Anterior cingulate cortex (tissue), 58 donors: ENCODE measurements at places on chromosomes 2 and 18.

- DNase-seq, result no peak
Measured at GRCh38 chr2:110718990-110719389, 13.4 kb upstream of the ACOXL start.

DNA sequence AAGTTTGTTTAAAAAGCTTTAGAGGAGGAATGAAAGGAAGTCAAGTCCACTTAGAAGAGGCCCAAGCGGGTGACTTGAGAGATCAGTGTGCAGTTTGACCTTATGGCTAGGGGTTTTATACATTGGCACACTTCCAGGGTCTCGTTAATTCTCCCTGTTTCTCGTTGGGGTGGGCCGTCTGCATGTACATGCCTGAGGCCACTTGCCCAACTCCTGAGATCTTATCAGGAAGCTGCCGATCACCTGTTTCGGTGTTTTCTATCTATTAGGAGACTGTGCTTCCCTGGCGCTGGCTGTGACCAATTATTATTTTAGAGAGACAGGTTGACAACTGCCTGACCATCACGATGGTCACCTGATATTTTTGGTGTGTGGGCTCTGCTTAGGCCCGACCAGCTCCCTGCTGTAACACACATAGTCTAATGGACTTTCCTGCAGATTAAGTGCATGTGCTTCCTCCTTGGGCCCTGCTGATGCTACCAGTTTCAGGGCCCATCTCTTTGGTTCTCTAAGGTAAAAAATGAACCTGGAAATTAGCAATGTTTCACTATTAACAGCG, 31.0 kb upstream of the MSH6 start:
- DNase-seq, result no peak

- DNase-seq, result no peak
Measured at GRCh38 chr2:99940963-99941362, 201.4 kb downstream of the AFF3 start.

GRCh38 chr2:235669983-235670962, 176.4 kb downstream of the AGAP1 start:
- DNase-seq, result no peak

DNA sequence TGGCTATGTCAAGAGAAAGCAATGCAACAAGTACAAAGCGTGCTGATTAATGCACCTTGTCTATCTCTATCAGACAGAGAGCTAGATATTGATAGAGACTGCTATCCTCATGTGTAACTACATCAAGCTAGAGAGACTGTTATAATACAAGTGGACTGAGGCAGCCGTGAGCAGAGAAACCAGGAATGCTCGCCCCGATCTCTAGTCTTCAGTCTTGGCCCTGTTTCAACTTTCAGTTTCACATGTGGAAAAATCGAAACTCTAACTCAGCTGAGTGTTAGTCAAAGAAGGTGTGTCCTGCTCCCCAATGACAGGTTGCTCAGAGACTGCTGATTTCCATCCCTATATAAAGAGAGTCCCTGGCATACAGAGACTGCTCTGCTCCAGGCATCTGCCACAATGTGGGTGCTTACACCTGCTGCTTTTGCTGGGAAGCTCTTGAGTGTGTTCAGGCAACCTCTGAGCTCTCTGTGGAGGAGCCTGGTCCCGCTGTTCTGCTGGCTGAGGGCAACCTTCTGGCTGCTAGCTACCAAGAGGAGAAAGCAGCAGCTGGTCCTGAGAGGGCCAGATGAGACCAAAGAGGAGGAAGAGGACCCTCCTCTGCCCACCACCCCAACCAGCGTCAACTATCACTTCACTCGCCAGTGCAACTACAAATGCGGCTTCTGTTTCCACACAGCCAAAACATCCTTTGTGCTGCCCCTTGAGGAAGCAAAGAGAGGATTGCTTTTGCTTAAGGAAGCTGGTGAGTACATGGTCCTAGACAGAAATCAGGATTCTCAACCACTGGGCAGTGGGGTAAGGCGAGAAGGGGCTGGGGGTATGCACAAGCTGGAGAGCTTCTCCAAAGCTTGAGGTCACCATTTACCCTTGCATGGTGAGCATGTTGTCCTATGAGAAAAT, at the start of gene RSAD2:
Gene RSAD2 (plus strand): TSS at position 376 of the 903 bp plus-strand sequence. CDS start 24 bp downstream, at position 400.
- no peak for DNase-seq

- DNase-seq, result peak; percentile 61
Measured at GRCh38 chr2:131030478-131030971, 62.7 kb downstream of the FAM168B start.

DNA sequence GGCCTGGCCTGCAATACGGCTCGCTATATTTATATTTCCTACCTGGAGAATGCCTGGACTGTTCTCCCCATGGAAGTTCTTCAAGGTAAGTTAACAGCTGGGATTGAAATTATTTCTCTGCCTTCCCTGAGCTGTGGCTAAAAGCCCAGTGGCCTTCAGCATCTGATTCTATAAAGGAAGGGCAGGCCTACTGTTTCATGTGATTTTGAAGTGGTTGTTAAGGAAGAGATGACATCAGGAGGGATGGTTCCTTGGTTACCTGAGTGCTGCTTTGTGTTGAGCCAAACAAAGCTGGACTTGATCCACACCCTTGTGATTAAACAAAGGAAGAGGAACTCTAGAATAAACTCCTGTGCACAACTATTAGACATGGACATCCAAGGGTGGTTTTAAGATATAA, 61.6 kb downstream of the MFSD6 start:
- no peak for DNase-seq

GRCh38 chr2:55949211-55949610, 25.6 kb upstream of the EFEMP1 start:
- no peak for DNase-seq

DNA sequence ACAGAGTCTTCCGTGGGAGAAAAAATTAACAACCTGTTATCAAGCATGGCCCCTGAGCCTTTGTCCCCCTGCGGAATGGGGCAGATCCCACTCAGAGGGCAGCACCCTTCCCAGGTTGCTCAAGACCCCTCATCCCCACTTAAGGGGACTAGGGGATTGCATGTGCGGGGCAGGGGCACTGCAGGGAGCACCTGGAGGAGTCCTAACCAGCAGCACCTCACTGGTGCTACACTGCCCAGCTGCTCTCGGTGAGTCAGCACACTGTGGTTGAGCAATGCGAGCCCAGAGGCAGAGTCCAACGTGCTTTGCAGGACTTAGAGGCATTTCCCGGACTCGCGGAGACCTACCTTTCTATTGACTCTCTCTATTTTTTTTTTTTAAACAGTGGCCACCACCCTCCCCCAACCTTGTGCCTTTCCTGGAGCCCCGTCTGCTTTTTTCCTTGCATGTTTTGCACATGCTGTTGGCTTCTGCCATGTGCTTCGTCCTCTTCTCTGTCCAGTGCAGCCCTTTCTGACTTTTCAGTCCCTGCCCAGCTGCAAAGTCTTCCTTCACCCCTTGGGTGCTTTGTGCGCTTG, 74.0 kb downstream of the IL1R2 start:
- DNase-seq, result no peak

- DNase-seq, result no peak
Measured at GRCh38 chr18:43863180-43863579, 585.9 kb upstream of the SYT4 start.

GRCh38 chr18:8389391-8390340, 219.6 kb upstream of the RAB12 start:
- DNase-seq, result peak; percentile 55

GRCh38 chr2:714005-714741, 37.0 kb upstream of the TMEM18 start:
- peak; percentile 22 for DNase-seq

DNA sequence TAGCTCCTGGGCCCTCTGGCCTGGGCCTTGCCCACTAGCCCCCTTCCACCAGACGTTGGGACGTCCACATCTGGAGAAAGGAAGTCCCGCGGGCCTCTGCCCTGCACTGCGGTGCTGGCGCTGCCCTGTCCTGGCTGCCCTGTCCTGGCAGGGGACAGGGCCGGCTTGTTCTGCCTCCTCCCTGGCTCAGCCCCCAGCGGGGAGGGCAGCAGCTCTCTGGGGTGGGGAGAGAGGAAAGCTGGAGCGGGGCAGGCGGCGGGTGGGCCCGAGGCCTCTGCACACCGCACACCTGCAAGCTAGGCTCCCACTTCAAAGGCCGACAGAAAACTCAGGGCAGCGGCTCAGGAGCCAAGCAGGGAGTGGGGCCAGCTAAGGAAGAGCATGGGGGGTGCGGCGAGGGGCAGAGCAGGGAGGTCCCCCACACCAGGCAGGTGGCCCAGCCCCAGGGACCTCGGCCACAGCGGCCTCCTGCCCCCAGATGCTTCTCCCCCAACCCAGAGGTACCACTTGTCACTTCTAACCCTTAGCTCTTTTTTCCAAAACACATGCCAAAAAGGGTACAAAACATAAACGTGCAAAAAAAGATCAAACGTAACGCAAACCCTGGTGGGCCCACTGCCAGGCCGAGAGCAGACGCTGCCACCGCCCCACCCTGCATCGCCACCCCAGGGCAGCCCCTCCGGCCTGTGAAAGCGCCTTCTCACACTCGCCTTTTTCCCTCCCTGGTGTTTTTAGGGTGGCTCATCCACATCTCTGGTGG, 13.5 kb downstream of the SNED1 start:
- no peak for DNase-seq

GRCh38 chr2:7724336-7724735, 807.1 kb downstream of the RNF144A start:
- DNase-seq, result no peak

DNA sequence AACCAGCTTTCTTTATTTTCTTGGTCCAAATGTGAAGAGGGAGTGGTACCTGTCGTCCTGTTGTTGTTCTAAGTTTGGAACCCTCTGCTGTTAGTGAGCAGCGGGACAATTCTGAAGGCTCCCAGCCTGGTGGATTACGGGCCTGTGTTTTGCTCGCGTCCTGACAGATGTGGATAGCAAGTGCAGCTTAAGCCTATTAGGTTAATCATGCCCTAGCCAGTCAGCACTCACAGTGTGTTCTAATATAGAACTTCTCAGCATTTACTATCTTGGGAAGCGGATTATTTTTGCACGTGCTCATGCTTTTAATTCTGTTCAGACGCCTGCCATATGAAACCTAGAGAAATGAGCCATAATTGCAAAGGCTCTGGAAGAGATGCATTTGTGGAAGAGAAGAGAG, at the start of gene PCARE:
Gene PCARE (minus strand): TSS at position 113 of the 400 bp plus-strand sequence. CDS start 262 bp downstream, outside the sequence.
- no peak for DNase-seq

DNA sequence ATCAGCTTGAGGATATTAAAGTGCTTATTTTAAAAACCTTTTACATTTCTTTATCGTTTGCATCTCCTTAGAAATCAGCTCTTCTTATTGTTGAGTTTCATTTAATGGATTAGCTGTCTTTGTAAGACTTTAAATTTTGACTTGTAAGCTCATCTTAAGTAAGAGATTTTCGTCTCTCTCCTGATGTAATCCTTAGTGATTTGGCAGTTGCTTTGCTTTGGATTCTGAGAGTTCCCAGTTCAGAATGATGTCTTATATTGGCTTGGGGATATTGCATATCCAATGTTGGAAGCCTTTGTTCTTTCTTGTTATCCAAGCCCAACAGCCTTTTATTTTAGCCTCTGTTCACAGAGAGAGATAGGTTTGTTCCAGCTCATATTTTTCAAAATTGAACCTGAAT, 212.1 kb downstream of the ARL6IP6 start:
- DNase-seq, result no peak

- no peak for DNase-seq
Measured at GRCh38 chr18:3886575-3887322, 436.8 kb downstream of the TGIF1 start.

- no peak for DNase-seq
Measured at GRCh38 chr2:127039387-127040031, 67.4 kb downstream of the BIN1 start.

- no peak for DNase-seq
Measured at GRCh38 chr2:229910832-229911412, 10.9 kb downstream of the TRIP12 start.

DNA sequence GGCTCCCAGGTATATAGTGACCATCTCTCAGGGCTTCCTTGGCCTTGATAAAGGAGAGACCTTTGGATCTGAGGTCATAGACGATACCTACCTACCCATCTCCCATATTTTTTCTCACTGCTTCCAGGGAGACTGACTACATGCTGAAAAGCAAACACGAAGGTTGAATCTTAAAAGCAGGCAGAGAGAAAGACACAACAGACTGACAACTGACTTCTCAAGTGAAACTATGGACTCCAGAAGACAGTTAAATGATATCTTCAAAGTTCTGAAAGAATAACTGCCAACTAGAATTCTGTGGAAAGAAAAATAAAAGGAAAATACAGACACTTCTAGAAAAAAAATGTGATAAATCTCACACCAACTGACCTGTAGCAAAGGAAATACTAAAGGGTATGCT, 76.5 kb upstream of the HAAO start:
- no peak for DNase-seq

DNA sequence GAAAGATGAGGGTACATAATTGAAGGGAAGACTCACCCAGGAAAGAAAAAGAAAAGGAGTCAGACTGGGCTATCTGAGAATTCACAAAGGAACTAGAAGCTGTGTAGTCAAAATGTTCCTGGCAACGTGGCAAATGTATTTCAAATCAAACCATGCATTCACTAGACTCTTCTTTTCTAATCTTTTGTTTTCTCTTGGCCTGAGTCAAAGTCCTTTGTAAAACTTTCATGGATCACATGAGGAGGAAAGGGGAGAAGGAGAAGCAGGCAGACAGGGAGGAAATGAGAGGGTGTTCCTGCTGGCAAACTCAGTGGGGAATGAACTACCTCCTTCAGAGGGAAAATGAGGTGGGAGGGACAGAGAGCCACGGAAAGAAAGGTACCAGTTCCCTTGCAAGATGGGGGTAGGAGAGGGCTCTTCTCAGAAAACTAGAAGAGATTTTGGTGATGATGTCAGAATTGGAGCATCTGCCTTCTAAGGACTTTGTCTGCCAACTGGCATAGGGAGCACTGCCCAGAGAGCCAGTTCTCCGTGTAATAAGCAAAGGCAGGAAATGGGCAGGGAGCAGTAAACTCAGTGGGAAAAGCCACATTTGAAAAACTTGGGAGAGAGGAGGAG, 51.4 kb downstream of the SLC8A1 start:
- no peak for DNase-seq

DNA sequence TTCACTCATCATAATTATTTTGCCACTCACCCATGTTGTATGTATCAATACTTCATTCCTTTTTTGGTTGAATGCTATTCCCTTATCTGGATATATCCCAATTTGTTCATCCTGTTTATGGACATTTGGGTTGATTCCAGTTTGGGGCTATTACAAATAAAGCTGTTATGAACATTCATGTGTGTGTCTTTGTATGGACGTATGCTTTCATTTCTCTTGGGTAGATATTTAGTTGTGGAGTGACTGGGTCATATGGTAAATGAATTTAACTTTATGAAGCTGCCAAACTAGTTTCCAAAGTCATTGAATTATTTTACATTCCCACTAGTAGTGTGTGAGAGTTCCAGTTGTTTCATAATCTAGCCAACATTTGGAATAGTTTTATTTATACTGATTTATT, 2.7 kb downstream of the FAM228B start:
- DNase-seq, result no peak

DNA sequence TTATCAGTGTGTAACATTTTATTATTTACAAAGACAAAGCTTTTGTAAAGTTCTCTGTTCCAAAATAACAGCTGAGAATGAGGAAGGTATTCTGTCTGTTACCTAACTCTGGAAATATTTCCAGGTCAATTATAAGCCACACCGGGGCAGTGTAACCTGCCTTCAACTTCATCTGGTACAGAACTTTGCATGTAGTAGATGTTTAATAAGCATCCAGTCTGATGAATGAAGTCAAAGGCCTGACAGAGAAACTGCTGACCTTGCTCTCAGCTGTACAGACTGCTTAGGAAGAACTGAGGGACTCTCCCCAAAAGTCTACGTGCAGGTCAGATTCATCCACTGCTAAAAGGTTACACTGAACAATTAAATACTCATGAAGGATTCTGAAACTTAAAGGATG, 43.3 kb downstream of the WDFY1 start:
- no peak for DNase-seq

GRCh38 chr18:63336366-63337099, 17.0 kb upstream of the BCL2 start:
- DNase-seq, result no peak

- DNase-seq, result no peak
Measured at GRCh38 chr2:3617198-3617890, 22.4 kb downstream of the COLEC11 start.

- DNase-seq, result no peak
Measured at GRCh38 chr2:158484892-158485556, 28.3 kb downstream of the PKP4 start.
